ENCODE measurements at places on chromosomes 12 and 14.

DNA sequence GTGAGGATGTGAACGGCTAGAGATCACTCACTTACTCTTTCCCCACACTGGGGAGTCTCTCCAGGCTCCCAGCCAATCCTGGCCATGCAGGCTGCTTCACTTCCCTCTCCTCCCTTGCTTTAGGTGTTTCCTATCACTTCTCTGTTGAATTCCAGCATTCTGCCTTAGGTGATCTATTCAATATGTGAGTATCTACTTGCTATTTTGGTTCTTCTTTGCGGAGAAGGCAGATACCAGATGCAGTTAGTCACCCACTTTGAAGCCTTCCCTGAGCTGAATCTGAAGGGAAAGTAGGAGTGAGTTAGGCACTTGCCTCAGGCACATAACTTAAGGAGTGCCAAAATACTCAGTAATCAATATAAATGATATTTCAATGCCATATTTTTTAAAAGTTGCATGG lies 36.0 kb upstream of the FAR2 start:
- DNase-seq, result no peak

GRCh38 chr14:44564908-44565307 lies 57.8 kb upstream of the FSCB start:
- no peak for DNase-seq

DNA sequence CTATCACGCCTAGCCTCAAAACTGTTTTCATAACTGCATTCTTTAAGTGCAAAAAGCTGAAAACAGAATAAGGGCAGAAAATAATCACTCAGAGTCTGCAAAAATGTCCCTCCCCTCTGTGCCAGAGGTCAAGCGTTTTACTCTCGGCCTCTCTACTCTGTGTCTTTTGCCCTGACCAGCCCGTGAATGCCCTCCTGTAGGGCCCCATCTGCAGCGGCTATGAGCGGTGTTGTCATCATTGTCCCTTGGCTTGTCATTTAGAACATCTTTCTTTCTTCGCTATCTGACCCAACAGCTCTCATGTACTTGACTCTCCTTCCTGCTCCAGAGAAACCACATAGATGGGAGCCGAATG lies 21.7 kb downstream of the ELK3 start:
- DNase-seq, result no peak

DNA sequence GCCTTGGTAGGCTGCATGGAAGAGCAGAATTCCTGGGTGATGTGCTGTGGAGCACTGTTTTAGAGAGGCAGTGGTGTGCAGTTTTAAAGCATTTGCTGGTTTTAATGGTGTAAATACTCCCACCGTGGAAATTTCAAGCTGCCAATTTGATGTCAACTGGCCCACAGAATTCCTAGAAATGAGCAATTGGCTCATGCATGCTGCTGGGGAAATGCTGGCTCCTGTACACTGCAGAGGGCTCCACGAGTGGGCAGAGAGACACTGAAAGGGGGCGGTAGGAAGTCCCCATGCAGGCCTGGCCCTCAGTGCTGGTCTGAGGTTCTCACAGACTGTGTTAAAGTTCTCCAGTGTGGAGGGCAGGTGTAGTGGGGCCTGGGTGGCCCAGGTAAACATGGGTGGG lies 99.4 kb upstream of the NTF3 start:
- no peak for DNase-seq

GRCh38 chr14:54564071-54564867 lies 2.7 kb upstream of the SAMD4A start:
- DNase-seq, result no peak

Measured in CD4-positive, alpha-beta T cell treated with Interleukin-6 for 4 hours (primary cell).